ENCODE measurements at places on chromosomes 11 and 22.
A peak's percentile ranks its signal among the peaks of the same experiment; 100 is the strongest.

- DNase-seq, result no peak
These were observed 8.5 kb upstream of the ME3 start for GRCh38 chr11:86680716-86681482.

GRCh38 chr11:84503503-84503902 is 1123.6 kb downstream of the DLG2 start:
- DNase-seq, result no peak

DNA sequence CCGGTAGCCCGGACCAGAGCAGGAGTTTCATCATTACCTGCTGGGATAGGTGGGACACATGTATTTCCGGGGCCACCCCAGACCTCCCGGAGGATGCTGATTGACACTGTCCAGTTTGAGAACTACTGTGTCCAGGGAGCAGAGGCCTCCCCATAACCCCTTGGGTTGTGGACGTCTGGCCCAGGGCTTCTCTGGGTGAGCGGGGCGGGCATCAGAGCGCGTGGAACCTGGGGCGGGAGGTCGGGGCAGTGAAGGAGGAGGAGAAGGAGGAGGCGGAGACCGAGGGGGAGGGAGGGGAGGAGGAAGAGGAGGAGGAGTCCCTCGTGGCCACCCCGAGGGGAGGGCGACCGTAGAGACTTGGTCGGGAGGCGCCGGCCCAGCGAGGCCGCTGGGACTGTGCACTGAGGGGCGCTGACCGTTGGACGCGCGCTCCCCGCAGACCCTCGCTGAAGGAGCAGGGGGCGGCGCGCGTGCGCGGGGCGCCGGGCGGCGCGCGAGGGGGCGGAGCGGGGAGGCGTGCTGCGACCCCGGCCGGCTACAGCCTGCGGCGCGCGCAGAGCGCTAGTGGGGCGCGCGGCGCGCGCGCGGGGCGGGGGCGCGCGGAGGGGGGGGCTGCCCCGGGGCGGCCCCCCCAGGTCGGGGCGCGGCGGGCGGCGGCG is at the start of gene GRK3:
Gene GRK3, plus strand, starts transcription at position 356 of the 659 bp plus-strand sequence. CDS start 366 bp downstream, outside the sequence.
- peak; percentile 76 for DNase-seq

DNA sequence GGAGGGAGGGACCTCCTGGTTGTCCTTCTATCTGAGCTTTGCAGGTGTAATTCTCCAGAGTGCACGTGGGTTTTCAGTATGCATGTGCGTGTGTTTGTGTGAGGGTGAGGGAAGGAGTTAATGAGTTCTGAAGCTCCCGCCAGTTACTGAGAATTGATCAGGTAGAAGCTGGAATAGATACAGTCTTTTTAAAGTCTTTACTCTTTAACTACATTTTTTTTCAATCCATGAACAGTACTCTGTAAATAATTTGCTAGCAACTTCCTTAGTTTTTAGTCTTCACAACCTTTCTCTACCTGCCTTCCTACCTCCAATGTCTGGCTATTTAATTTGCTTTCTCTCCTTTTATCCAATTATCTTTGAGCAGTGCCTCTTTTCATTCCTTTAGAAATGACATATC is 25.5 kb downstream of the ARHGAP42 start:
- no peak for DNase-seq

DNA sequence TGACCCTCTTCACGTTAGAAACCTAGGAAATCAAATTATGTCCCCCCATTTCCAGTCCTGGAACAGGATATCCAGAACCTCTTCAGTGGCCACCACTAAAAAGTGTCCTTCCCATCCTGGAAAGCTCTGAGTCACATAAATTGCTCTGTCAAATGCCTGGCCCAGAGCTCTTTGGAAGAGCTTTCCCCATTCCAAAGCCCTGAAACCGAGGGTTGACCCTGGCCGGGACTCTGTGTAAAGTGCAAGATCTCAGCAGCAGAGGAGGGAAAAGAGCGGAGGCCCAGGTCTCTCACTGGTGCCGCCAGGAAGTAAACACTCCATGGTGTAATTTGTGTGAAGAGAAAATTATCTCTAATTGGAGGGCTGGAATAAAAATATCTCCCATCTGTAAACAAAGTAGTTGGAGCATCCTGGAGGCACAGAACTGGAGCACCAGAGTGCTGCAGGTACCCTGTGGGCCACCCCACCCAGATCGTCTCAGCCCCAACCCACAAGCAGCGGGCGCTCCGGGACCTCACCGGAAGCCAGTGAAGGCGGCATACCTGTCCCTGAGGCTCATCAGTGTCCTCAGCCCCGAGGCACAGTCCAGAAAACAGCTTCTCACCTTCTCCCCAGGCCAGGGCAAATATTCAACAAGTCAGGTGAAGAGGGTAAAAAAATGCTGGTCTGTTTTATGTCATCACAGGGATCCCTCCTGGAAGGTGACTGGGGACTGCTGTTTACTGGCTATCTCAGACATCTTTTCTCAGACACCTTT is 4.7 kb upstream of the JAM3 start:
- no peak for DNase-seq

DNA sequence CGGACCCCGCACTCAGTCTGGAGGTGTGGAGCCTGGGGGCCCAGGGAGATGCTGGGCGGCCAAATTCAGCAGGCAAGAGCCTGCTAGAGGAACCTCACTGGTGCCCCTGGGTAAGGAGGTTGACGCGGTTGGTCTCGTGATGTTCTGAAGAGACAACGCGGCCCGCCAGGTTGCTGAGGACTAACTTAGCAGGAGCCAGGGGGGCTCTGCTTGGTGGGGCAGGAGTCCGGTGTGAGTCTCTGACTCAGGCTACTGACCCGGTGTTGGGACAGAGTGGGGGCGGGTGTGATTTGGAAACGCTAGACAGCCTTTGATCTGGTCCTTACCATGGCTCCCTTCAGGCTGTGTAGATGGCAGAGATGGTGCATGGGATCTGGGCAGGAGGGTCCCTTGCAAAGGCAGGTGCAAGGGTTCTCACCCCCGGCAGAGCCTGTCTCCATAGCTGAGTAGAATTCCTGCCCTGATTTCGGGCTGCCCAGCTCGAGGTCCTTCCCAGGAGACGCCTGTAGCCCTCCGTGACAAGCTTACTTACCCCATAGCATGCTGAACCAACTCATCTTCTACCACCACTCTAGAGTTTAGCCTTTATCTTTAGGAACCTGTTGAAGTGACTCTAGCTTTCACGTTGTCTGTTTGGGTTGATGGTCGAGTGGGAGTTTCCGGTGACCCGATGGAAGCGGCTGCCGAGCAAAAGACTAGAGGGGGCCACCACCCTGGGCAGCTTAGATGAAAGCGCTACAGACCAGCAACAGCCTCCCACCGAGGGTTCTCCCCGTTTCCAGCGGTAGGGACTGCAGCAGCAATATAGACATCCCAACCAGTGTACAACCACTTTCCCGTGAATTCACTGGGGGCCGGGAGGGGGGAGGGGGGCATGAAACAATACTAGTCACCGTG is 38.4 kb downstream of the KCNC1 start:
- no peak for DNase-seq

- no peak for DNase-seq
These were observed 10.1 kb upstream of the PDGFB start for GRCh38 chr22:39254789-39255298.

GRCh38 chr11:62930157-62930556 is 9.0 kb upstream of the CHRM1 start:
- no peak for DNase-seq

DNA sequence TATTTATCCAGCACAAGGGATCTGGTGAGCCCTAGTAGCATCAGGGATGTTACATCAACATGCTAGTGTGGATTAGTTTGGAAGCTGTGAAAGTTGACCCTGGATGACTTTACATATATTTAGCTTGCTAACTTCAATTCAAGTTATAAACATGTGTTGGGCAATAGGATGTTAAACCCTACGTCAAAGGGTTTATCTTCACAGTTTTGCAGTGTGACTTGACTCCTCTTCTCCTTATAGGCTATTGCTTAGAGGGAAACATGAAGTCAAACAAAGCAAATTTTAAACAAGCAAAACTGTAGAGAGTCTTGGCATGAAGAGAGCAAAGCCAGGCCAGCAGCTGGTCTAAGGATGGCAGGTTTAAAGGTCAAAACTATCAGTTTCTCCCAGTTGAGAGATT is 11.3 kb upstream of the CTSC start:
- no peak for DNase-seq

DNA sequence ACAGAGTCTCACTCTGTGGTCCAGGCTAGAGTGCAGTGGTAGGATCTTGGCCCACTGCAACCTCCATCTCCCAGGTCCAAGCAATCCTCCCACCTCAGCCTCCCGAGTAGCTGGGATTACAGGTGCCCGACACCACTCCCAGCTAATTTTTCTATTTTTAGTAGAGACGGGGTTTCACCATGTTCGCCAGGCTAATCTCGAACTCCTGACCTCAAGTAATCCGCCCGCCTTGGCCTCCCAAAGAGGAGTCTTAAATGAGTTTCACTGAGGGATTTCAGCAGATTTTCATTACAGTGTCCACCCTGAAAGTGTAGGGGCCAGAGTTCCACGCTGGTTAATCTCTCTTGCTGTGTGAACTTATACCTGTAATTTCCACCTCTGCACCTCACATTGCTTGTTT is 412 bp upstream of the RPS3 start:
- no peak for DNase-seq

- DNase-seq, result no peak
These were observed 14.3 kb upstream of the OR10D3 start for GRCh38 chr11:124168796-124169195.

DNA sequence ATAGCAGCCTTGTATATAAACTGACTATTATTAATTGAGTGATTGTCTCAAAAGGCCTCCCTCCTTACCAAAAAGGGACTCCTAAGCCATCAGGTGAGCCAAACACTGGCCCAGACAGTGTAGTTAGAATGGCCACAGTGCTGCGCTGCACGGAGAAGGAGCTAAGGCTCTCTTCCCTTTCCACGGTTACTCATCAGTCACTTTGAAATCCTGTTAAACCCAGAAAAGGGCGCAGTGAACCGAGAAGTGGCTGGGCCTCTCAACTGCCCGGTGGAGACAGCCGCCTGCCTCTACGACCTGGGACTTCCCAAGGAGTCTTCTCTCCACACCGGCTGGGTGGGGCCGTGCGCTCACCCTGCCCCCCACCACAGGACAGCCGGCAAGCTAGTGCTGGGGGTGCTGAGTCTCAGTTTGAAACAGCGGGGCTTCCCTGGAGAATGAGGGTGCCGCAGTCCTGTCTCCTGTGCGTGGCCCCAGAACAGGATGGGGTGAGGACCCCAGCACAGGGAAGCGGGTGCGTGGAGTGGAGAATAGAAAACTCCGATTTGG is 1.3 kb downstream of the MYH9 start:
- DNase-seq, result no peak

DNA sequence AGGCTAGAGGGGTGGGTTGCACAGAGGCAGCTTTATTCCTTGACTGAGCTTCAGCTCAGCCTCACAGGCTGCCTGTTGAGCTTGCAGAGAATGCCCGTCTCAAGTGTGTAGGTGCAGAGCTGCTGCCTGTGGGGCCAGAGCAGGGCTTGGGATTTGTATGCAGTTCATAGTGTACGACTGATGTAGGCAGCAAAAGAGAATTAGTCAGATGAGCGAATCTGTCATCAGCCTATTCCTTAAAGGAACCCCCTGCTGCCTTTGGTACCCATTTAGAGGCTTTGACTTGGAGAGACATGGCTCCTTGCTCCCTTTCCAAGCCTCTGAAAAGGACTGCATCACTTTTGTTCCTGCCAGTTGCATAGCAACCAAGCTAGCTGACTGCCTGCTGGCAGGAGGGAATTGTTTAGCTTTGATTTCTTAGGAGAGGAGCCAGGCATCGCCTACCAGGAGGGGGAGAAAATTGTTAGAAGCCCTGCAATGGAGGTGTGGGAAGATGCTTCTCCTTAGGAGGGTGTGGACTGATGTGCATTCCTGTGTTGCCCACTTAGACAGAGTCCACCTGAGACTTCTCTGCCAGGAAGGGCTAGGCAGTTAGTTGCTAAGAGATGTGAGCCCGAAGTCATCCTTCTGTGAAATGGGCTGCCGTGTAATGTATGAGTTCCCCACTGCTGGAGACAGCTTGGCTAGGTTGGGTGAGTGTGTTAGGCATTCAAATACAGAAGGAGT is 10.9 kb downstream of the ACO2 start:
- DNase-seq, result peak; percentile 62

DNA sequence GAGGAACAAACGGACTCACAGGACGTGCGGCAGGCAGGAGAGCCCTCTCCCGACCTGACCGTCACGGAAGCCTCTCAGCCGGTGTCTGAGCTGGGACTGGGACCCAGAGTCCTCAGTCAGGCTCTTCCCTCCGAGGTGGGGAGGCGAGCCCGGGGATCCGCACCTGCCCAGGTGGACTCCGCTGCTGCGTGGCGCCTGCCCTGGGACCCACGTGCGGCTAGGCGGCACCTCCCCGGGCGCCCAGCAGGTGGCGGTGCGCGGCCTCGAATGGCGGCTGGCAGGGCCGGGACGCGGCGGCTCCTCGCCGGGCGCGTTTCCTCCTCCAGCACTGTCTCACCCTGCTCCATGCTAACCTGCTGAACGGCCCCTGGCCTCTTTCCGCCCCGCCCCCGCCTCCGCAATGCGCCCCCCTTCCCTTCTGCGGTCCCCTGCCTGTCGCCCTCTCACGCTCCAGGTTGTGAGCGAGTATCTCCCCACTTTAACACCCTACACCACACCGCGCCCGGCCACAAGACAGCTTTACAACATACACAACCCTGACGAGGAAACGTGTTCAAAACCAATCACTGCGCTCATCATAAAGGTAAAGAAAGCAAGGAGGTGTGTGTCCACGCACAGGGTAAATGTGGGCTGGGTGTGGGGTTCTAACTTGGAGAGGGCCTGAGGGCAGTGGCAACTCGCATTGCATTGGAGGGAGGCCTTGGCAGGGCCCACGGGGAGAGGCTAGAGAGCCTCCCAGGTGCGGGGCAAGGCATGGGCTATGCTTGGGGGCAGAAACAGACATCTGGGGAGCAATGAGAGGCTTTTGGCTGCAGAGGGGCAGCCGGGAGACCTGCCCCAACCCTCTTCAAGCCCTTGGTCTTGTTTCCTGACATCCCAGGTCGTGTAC is 25.9 kb upstream of the ATXN10 start:
- peak; percentile 48 for DNase-seq

GRCh38 chr11:94731880-94732601 is 36.1 kb upstream of the AMOTL1 start:
- DNase-seq, result peak; percentile 43

DNA sequence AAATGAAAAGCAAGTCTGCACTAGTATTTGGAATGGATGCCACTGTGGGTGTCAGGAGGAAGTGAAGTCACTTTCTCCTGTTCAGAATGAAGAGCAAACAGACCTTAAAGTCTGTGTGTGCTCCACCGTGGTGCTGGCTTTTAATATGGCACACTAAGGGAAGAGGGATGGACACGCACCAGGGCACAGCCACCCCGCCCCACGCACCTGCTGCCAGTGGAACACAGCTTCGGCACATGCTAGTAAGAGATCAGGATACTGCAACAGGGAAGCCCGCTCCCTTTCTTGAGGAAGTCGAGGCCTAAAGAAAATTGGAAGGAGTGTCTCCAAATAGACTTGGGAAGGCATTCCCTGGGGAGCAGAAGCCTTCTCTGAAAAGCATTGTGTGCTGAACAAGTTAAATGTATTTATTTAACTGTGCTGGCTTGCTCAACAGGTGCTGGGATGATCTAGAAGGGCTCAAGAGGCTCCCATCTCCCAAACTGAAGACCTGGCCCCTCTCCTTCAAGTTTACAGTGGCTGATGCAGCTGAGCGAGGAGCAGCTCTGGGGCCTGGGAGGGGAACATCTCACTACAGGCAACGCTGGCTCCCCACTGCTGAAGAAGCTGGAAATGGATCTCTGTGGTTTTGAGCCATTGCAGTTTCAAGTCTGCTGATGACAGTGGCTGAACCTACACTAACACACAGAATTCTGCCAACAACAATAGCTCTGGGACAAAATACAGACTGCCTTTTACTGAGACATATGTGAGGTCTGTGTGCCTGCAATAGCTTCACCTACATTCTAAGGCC is 504.6 kb upstream of the B3GAT1 start:
- no peak for DNase-seq

GRCh38 chr22:40276996-40277823 is 69.1 kb upstream of the ADSL start:
- no peak for DNase-seq

All from NCI-H524 (cell line).